ENCODE measurements at places on chromosomes 6 and 20.

GRCh38 chr20:24148372-24148771, 159.8 kb upstream of the GGTLC1 start:
- no peak for DNase-seq

DNA sequence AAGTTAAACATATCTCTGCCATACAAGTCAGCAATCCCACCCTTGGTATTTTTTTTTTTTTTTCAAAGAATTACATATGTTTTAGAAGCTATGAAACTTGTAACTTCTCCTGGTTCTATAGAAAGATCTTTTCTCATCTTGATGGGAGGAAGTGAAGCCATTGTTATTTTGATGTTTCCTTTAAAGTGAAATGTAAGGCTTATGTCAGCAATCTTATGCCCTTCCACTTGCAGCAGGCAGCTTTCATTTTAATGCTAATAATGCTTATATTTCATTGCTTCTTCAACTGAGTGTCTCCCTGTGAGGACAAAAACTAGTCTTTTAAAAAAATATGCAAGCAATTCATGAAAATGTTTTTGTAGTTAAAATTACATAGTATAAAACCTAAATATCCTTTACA, 1614.7 kb downstream of the KHDRBS2 start:
- no peak for DNase-seq

DNA sequence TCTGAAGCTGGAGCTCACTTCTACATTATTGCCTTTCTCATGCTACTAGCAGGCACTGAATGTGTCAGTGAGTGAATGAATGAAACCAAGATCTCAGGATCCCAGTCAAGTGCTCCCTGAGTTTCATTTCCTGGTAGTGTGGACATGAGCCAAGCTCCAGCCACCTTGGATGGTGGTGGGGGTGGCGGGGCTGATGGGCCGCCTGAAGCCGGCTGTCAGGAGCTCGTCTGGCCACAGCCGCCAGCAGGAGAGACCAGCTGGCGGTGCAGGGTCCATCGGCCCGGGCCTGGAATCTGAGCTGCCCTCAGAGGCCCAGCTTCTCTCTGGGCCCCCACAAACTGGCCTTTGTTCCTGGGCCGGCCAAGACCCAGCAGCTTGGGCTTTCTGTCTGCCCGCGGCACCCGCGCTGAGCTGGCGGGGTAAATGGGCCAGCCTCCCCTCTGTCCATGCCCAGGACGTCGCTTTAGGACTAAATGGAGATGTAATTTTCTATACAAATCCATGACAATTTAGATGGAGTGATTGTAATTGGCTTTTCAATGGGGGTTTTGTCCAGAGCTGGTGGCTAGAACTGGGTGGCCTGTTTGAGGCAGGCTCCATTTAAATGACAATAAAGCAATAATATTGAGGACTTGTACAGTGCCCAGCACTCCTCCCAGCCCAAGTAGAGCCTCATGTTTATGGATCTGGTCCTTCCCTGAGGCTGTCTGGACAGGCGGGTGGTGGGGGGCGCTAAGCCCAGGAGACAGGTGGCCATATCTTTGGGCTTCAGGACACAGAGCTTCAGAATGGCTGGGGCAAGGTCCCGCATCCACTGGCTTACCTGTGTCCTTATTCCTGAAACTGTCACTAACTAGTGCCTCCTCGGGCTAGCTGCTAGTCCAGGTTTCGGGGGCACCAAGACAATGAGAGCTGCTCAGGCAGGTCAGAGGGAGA, 43.5 kb downstream of the NOL4L start:
- no peak for DNase-seq

DNA sequence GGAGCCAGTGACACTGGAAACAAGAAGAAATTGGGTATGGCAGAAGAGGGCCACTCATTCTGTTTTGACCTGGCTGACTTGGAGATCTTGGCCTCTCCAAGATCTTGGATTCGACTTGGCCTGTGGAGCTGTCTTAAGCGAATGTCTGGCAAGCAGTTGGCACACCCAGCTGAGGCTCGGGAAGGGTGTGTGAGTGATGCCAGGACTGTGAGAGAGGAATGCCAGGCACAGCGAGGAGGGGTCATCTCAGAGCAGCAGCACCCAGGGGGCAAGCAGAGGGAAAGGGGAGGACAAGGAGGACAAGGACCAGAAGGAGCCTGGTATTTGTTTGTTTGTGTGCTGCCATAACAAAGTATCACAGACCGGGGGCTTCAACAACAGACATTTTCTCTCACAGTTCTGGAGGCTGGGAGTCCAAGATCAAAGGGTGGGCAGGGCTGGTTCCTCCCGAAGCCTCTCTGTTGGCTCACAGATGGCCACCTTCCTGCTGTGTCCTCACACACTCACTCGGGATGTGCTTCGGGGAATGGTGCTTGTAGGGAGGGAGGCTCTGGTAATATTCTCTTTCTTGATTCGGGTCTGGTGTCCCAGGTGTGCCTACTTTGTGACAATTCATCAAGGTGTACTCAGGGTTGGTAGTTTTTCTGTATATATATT, 33.0 kb downstream of the RPP40 start:
- no peak for DNase-seq

GRCh38 chr6:169960521-169960885, 209.1 kb downstream of the ERMARD start:
- no peak for DNase-seq

GRCh38 chr6:138432063-138432356, 28.0 kb downstream of the HEBP2 start:
- DNase-seq: no peak

GRCh38 chr6:3407840-3408239, 49.0 kb downstream of the SLC22A23 start:
- no peak for DNase-seq

Data from RWPE2 (cell line).